ENCODE measurements at places on chromosomes 5 and 9.

GRCh38 chr9:35736201-35736633 is 3.8 kb downstream of the CREB3 start:
- no peak overlapping the region for H3K4me3 ChIP-seq
- peak overlapping the region; percentile 3 for H3K27ac ChIP-seq
- peaks cover 13% of the 10 kb centered on the region for H3K4me1 ChIP-seq
- peaks cover 41% of the 10 kb centered on the region for H3K36me3 ChIP-seq

GRCh38 chr5:64165160-64165499 is 513 bp upstream of the RNF180 start:
- peaks cover 7% of the 10 kb centered on the region for H3K4me1 ChIP-seq
- H3K36me3 ChIP-seq = no peaks in the 10 kb centered on the region
- no peak overlapping the region for H3K27ac ChIP-seq
- no peak for DNase-seq
- H3K27me3 ChIP-seq = peaks cover 4% of the 10 kb centered on the region

GRCh38 chr5:136113606-136114005 is 19.0 kb upstream of the SMAD5 start:
- 0 out of 3 replicates have a peak, but pooled peaks cover 4% of the 10 kb centered on the region for H3K27me3 ChIP-seq
- no peak for DNase-seq
- H3K27ac ChIP-seq = no peak overlapping the region
- 0 out of 2 replicates have a peak, but pooled peaks cover 8% of the 10 kb centered on the region for H3K4me1 ChIP-seq
- no peaks in the 10 kb centered on the region for H3K36me3 ChIP-seq

- peaks cover 1% of the 10 kb centered on the region for H3K27me3 ChIP-seq
- no peaks in the 10 kb centered on the region for H3K36me3 ChIP-seq
Measured at GRCh38 chr5:95426227-95426626, 35.1 kb downstream of the FAM81B start.

All from HepG2 (cell line).